ENCODE measurements at places on chromosomes 5 and 9.

DNA sequence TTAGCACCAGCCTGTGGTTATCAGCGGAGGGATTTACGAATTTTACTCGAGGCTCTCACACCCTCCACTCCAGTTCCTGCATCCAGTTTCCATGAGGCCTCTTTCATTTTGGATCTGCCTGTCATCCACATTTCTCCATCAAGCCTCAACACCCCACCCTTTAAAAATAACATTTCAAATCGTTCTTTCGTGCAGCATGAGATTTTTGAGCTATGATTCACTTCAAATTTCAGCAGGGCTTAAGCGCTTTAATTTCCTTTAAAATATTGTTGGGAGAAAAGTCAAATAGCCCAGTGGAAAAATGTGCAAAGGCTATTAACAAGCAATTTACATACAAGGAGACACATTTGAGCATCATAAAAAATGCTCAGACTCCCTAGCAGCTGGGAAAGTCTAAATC lies 103.2 kb downstream of the MSX2 start:
- no peak for DNase-seq

GRCh38 chr9:119365291-119366027 lies 3.8 kb downstream of the BRINP1 start:
- peak; percentile 3 for DNase-seq

GRCh38 chr5:179550511-179551342 lies at the start of gene RUFY1:
Gene RUFY1 (plus strand): TSS chr5:179550554. CDS start chr5:179550570, 16 bp downstream.
- DNase-seq: peak; percentile 85

DNA sequence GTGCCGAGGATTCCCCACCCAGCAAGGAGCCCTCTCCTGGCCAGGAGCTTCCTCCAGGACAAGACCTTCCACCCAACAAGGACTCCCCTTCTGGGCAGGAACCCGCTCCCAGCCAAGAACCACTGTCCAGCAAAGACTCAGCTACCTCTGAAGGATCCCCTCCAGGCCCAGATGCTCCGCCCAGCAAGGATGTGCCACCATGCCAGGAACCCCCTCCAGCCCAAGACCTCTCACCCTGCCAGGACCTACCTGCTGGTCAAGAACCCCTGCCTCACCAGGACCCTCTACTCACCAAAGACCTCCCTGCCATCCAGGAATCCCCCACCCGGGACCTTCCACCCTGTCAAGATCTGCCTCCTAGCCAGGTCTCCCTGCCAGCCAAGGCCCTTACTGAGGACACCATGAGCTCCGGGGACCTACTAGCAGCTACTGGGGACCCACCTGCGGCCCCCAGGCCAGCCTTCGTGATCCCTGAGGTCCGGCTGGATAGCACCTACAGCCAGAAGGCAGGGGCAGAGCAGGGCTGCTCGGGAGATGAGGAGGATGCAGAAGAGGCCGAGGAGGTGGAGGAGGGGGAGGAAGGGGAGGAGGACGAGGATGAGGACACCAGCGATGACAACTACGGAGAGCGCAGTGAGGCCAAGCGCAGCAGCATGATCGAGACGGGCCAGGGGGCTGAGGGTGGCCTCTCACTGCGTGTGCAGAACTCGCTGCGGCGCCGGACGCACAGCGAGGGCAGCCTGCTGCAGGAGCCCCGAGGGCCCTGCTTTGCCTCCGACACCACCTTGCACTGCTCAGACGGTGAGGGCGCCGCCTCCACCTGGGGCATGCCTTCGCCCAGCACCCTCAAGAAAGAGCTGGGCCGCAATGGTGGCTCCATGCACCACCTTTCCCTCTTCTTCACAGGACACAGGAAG lies 120.2 kb downstream of the RGS3 start:
- no peak for DNase-seq

DNA sequence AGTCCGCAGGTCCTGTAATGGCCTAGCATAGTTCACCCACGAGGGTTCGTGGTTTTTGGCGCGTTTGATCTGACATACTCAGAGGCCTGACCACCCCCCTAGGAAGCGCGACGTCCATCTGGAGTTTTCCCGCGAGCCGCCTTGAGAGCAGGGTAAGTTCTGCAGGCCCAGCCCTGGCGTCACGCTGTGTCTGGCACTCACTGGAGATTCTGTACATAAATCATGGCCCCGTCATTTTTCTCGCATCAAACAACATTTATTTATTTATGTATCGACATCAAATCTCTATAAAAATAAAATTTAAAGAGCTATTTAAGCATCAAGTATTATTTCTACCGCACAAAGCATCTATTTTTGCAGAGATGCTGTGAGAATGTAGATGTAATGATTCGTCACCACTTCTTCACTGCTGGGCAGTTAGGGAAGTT lies 437 bp upstream of the TRIM41 start:
- DNase-seq: no peak

- no peak for DNase-seq
These were observed 51.2 kb downstream of the TARS1 start for GRCh38 chr5:33491941-33492340.

- no peak for DNase-seq
These were observed 93.5 kb upstream of the HAND1 start for GRCh38 chr5:154571325-154572035.

GRCh38 chr5:2863675-2864433 lies 112.4 kb upstream of the IRX2 start:
- DNase-seq: no peak

DNA sequence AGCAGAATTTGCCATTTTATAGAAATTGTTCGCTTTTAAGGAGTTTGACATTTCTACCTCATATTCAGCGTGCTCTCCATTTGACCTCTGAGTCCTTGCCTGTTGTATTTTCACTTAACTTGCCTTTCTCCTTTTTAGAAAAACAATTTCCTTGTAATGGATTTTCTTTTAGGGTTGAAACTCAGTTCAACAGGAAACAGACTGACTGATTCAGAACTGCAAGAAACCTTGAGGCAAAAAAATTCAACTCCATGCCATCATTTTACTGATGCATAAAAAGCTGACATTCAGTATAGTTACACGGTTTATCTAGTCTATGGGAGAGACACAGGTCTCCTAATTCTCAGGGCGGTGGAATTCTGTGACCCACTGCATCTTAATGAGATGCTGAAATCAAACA lies 59.8 kb downstream of the MRPS30 start:
- no peak for DNase-seq

GRCh38 chr5:135874461-135874860 lies 21.2 kb downstream of the IL9 start:
- DNase-seq: no peak

GRCh38 chr5:135543001-135543484 lies 7.3 kb upstream of the NEUROG1 start:
- DNase-seq: no peak

DNA sequence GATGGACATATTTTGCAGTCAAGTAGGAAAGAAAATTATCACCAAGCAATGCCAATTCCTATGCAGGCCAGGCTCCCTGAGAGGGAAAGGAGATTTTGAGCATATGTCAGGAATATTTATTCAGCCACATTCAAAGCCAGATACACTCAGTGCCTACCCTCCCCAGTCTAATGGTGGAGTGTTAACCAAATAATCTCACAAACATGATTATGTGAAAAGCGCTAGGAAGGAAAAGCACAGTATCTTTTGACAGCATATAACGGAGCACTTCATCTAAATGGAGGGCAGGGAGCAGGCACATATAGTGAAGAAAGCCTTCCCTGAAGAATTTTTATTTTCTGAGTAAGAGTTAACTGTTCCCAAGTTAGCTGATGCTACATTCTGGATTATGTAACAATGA lies 80.3 kb upstream of the SLC30A5 start:
- DNase-seq: no peak

- DNase-seq: no peak
These were observed 15.7 kb upstream of the GSN start for GRCh38 chr9:121252104-121252851.

- peak; percentile 61 for DNase-seq
These were observed 437.9 kb downstream of the RAB3C start for GRCh38 chr5:59020611-59021285.

DNA sequence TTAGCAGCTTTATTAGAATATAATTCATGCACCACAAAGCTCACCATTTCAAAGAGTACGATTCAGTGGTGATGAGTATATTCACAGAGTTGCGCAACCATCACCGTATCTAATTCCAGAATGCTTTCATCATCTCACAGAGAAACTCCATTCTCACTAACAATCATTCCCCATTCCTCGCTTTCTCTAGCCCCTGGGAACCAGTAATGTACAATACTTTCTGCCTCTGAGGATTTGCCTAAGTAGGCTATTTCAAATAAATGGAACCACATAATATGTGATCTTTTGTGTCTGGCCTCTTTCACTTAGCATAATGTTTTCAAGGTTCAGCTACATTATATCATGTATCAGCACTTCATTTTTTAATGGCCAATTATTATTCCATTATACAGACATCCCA lies 145.1 kb upstream of the ADAMTS16 start:
- DNase-seq: no peak

- no peak for DNase-seq
These were observed 239.2 kb downstream of the PIK3R1 start for GRCh38 chr5:68454766-68455165.

Measured in activated CD4-positive, alpha-beta T cell treated with anti-CD3 and anti-CD28 coated beads for 48 hours (primary cell).